ENCODE measurements at places on chromosomes 7 and 10.

- peak; percentile 56 for DNase-seq
Observed at GRCh38 chr7:92527300-92528187, 776 bp downstream of the PEX1 start.

- peak; percentile 65 for DNase-seq
Observed at GRCh38 chr7:105439174-105439893, 50.6 kb upstream of the SRPK2 start.

GRCh38 chr7:143900230-143900766 is 1.7 kb downstream of the TCAF1 start:
- peak; percentile 40 for DNase-seq

DNA sequence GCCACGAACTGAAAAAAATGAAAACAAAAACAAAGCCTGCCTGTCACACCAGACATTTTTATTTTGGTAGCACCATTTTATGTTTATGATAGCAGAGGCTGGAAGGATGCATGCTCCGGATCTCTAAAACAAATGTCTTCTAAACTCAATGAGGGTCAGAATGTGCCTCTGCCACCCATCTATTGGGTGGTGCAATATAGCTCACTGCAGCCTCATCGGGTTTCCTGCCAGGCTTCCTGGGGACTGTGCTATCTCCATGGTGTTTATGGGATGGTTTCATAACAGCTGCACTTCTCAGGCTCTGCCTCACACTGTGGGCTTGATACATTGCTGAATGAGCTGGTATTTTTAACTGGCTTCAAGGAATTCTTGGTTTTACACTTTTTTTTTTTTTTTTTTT is 94.4 kb downstream of the ITIH5 start:
- peak; percentile 18 for DNase-seq

DNA sequence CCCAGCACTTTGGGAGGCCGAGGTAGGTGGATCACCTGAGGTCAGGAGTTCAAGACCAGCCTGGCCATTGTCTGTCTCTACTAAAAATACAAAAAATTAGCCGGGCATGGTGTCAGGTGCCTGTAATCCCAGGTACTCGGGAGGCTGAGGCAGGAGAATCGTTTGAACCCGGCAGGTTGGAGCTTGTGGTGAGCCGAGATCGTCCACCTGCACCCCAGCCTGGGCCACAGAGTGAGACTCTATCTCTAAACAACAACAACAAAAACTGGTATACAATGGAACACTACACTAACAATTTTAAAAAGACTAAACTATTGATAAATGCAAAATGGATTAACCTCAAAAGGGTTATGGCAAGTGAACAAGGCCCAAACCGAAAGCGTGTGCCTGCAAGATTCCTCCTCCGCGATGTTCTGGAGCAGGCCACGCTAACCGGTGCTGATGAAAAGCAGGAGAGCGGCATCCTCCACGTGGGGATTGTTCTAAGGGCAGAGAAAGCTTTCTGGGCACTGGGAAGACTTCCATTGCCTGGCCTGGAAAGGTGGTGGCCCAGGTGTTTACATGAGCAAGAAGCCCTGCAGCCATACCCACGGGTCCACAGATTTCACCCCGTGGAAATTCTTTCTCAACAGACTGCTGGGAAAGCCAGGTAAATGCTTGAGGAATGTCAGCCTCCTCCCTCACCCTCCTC is 53.8 kb downstream of the PDGFA start:
- DNase-seq = no peak

- peak; percentile 34 for DNase-seq
Observed at GRCh38 chr7:130365511-130366441, 14.5 kb upstream of the CPA1 start.

GRCh38 chr10:75012471-75012870 is 99.0 kb upstream of the SAMD8 start:
- DNase-seq = no peak

GRCh38 chr7:50331564-50332208 is 27.2 kb downstream of the IKZF1 start:
- DNase-seq = peak; percentile 32

GRCh38 chr10:3668276-3668965 is 116.6 kb downstream of the KLF6 start:
- peak; percentile 85 for DNase-seq

DNA sequence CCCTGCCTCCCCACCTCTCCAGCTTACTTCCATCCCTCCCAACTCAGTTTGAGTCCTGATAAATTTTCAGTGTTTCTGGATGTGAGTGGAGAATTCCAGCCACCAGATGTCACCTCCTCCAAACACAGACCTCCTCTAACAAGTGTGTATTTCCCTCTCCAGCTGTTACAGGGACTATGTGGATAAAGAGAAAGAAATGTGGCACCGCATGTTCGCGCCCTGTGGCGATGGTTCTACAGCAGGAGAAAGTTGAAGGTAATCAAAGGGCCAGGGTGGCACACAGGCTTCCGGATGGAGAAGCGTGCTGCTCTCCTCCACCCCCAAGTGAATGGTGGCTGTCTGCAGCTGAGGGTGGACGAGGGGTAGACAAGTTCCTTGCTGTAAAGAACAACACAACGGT is 14.7 kb downstream of the FKBP6 start:
- peak; percentile 35 for DNase-seq

DNA sequence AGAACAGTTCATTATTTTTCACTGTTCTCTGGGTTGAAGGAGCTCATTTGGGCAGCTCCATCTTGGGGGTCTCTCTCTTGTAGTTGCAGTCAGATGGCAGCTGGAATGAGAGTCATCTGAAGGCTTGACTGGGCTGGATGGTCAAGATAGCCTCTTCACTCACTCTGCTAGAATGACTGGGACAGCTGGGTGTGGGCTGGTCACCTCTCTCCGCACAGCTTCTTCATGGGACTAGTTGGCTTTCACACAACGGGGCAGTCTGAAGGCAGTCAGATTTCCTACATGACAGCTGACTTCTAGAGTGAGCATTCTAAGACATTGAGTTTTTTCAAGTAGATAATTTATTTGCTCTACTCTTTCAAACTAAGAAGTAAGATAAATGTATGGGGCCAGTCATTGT is 13.1 kb downstream of the PLEKHA1 start:
- DNase-seq = no peak

DNA sequence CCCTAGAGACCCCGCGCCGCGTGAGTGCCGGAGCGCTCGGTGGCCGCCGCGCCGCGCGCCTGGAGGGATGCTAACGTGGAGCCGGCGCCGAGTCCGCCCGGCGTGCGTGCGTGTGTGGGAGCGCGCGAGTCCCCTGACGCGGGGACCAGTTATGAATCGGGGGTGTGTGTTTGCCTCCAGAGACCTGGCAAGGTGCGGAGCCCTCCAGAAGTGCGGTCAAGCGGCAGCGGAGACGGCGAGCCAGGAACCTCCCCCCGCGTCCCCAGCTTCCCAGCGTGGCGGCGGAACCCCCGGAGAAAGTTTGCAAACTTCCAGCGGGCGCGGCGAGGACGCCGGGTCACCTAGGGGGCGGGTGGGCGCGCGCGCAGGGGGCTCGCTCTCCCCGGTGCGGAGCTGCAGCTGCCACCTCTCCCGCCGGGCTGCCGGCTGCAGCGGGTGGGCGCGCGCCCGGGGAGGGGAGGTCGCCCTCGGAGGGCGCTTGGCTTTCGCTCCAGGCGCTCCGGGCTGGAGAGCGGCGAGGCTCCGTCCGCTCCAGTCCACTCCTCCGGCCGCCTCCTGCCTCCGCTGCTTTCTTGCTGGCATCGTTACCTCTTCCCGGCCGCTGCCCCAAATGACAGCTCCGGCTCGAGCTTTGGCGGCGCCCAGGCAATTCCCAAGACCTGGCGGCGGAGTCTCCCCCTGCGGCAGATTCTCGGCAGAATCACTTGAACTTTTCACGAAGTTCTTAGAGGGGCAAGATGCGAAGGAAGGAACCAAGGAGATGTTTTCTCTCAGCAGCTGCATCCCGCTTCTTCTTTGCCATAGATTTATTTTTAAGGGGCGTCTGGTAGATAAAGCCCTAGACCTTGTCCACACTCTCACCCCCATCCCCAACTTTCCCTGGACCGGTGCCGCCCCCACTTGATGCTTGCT is 2.3 kb upstream of the CREB5 start:
- DNase-seq = peak; percentile 42

GRCh38 chr10:91238191-91238590 is 17.7 kb downstream of the PCGF5 start:
- no peak for DNase-seq

GRCh38 chr7:37283716-37284115 is 164.9 kb downstream of the ELMO1 start:
- DNase-seq = no peak

DNA sequence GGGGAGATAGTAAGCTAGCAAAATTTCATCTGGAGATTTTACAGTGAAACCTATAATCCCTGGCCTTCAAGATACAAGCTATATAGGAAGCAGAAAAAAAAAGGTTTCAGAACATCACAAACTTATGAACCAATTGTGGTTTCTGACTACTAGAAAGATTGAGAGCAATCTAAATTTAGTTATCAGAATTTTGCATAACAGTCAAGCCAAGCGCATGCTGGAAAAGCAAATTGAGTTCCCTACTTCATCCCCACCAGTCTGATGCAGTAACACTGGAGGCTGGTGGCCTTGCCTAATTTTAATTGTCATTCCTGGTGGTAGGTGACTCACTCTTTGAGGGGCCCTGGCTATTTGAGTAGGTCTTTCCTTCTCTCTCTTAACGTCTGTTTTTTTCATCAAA is 46.3 kb upstream of the ELMO1 start:
- DNase-seq = no peak

DNA sequence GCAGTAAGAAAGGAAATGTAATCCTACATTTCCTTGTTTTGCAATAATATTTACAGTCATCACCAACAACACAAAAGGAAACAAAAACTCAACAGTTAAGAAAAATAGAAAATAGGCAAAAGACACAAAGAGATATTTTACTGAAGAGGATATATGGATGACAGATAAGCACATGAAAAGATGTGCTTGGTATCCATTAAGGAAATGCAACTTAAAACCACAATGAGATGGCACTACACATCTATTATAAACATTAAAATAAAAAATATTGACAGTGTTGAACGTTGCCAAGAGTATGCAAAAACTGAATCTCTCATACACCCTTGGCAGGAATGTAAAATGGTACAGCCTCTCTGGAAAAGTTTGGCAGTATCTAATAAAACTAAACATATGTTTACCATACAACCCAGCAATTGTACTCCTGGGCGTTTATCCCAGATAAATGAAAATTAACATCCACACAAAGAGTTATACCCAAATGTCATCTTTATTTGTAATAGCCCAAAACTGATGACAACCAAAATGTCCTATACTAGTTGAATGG is 5.4 kb downstream of the CEP41 start:
- no peak for DNase-seq

- DNase-seq = no peak
Observed at GRCh38 chr10:27382176-27382575, 121.9 kb upstream of the RAB18 start.

DNA sequence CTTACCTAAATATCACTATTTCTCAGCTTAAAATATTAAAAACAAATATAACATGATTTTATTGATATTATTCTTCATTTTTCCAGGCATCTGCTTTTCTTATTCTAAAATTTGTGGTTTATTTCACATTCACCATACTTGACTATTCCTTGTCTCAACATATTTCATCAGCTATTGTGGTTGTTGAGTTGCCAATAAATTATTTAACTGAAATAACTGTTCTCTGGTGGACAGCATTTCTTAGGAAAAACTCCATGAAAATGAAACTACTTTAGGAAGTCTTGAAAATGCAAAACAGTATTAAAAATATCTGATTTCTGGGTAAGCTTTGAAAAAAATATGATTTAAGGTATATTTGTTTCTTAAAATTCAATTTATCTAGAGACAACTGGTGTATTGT is 122.9 kb upstream of the SEMA3A start:
- DNase-seq = no peak

GRCh38 chr10:64416011-64416410 is 894.8 kb downstream of the REEP3 start:
- DNase-seq = no peak

GRCh38 chr10:131272897-131273451 is 38.5 kb downstream of the TCERG1L start:
- no peak for DNase-seq

GRCh38 chr7:10646194-10646593 is 327.5 kb upstream of the PHF14 start:
- no peak for DNase-seq
